ENCODE measurements at places on chromosomes 6 and 20.

GRCh38 chr6:155561257-155561965, 105.8 kb upstream of the NOX3 start:
- no peak for DNase-seq

GRCh38 chr6:139030228-139030963, 1.9 kb downstream of the ABRACL start:
- no peak for DNase-seq

DNA sequence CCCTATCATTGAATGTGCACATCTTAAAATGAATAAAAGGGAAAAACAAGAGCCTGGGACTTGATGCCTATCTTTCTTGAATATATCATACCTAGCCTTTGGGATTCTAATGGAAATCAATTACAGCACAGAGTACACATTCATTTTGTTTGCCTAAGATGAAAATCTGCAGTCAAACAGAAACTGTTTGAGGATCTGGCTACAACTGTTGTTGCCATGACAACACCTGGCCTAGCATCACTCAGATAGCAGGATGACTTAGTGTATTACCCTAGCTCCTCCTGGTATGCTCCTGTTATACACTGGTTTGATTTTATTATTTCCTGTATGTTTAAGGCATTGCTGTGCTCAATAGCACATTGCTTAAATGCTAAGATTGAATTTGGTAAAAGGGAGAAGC, 71.5 kb upstream of the LAMP5 start:
- no peak for DNase-seq

- DNase-seq, result no peak
Measured at GRCh38 chr6:108546079-108547049, 14.4 kb upstream of the FOXO3 start.

Measured in vagina (tissue), 2 donors.